ENCODE measurements at places on chromosomes 7 and 10.

GRCh38 chr10:123854003-123854402, 37.6 kb downstream of the CPXM2 start:
- no peak for DNase-seq

DNA sequence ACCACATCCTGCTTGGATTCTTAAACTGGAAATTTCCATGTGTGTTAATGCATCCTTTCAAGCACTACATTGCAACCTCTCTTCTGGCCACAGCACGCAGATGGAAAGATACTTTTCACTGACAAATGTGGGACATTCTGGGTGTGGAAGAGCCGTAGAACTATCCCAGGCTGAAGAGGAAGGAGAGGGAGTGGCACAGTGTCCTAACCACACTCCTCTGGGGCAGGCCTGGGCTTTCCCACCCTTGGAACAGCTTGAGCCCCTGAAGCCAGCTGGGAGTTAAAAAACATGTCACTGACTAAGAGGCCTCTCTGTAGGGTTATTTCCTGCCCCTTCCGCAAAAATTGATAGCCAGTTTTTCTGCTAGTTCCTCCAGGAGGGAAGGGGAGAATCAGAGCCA, 34.0 kb upstream of the DNMBP start:
- no peak for DNase-seq

GRCh38 chr7:111763221-111763801, 201.0 kb upstream of the IMMP2L start:
- DNase-seq: peak; percentile 44

DNA sequence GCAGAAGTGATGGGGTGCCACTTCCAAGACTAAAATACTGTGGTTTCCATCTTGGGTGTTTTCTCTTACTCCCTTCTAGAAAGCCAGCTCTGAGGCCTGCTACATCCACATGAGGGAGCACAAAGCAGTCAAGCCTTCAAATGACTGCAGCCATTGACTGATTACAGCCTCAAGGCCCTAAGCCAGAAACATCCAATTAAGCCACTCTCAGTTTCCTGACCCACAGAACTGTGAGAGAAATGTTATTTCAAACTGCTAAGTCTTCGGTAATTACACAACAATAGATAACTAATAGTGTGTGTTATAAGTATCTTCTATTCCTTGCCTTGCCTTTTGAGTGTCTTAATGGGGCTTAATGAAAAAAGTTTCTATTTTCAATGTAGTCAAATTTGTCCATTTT, 24.8 kb downstream of the BRAF start:
- peak; percentile 30 for DNase-seq

- DNase-seq: no peak
These were observed 497.3 kb downstream of the INHBA start for GRCh38 chr7:41205600-41205999.

DNA sequence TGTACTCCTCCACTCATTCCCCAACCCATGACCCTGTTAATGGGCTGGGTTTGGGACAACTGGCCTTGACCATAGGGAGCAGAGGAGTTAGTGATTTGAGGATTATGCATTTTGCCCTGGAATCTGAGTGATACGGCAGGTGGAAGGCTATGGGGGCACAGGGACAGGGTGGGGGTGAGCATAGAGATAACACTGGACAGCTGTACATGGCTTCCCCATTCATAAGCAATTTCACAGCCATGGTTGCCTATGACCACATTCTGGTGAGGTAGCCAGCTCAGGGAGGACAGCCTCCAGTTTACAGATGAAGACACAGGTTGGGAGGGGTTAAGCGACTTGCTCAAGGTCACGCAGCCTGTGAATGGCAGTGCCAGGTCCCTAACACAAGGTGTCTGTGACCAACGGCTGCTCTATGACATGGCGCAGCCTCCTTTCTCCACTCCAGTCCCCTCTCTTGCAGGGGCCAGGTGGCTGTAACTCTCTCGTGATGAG, 319.5 kb downstream of the PLXNA4 start:
- DNase-seq: no peak

GRCh38 chr7:156582591-156583123, 57.9 kb upstream of the RNF32 start:
- no peak for DNase-seq

DNA sequence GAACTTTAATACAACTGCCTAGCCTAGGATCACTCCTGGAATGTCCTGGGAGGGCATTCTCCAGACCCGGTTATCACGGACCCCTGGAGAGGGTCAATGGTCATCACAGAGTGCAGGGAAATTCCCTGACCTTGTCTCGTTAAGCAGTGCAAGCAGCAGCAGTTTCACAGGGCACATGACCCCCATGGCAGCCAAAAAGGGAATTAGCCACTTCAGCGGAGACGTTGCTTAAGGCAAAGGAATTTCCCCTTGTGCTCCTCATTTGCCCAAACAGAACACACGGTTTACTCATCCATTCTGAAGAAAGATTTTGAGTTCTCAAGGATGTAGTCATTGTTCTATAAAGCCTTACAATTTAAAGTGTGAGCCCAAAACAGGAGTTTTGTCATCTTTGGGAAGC, 260.3 kb downstream of the SNX13 start:
- no peak for DNase-seq

Measured in NCI-H2029 treated with DMSO at 0.1 percent for 48 hours (cell line).